DMS153 (cell line): ENCODE measurements at places on chromosomes 6 and 20.

DNA sequence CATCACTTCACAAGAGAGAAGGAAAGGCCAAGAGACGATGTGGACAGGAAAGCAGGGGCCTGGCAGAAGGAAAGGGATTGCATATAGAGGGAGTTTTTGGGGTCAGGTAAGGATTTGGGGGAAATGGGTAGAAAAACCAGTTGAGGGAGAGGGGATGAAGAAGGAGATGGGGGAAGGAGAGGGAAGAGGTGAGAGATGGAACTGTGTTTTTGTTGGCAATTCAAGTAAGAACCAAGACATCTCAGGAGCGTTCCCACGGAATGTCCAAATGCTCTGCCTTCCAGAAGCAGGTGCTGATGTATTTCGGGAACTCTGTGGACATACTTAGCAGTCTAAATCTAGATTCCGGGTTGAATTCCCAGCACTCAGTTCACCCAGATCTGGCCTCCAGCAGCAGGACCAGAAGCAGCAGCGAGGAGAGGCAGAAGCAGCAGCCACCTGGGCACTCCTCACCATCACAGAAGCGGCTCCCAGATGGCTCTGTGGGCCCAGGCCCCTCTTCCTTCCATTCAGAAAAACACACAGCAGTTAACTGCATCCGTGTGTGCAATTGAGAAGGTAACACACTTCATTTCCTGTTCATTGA is 88.8 kb downstream of the DZANK1 start:
- peak; percentile 10 for DNase-seq

- no peak for DNase-seq
Measured at GRCh38 chr20:6509374-6509773, 258.1 kb upstream of the BMP2 start.

DNA sequence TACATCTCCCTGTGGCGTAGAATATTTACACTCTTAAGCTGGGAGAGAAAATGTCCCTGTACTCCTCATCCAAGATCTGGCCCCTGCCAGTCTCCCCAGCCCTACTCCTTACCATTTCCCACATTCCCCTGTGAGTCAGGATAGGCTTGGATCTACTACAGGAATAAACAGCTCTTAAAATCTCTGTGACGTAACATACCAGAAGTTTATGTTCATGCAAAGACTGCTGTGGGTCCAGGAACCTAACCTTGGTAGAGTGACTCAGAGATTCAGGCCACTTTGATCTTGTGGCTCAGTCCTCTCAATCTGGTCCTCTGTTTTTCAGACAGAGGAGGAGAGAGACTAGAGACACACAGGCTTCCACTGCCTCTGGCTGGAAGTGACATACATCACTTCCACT is 38.5 kb upstream of the GPR6 start:
- no peak for DNase-seq

GRCh38 chr20:63706027-63706695 is 1.6 kb downstream of the ARFRP1 start:
- DNase-seq = no peak

DNA sequence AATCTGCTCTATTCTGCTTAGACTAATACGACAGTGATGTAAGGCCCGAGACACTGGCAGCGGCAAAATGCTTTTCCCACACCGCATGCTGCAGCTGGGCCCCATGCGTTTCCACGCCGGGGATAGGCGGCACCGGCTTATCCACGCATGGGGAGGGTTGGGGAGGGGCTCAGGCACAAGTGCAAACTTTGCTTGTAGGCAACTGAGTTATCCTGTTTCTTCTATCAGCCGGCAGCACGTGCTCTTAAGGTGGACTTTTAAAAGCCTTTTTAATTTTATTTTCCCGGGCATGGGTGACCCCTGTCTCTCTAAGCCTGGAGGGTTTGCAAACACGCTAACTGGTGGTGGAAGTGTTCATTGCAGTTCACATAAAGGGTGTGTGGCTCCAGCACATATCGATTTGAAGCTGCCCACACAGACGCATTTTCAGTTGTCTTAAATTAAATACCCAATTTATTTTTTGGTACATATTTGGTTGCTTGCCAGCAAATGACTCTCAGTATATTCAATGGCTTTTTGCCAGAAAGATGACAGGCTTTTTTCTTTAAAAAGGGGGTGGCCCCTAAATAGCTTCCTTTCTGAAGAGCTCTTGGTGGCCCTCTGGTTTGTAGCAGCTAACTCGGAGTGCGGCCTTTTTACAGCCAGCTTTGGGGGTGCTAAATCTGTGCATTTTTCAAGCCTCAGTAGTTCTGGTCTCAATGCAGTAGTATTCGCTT is 561.8 kb upstream of the AGPAT4 start:
- DNase-seq = no peak

GRCh38 chr6:46407776-46408530 is 83.3 kb downstream of the RCAN2 start:
- no peak for DNase-seq

GRCh38 chr6:114638341-114638740 is 295.5 kb upstream of the HS3ST5 start:
- DNase-seq = no peak

DNA sequence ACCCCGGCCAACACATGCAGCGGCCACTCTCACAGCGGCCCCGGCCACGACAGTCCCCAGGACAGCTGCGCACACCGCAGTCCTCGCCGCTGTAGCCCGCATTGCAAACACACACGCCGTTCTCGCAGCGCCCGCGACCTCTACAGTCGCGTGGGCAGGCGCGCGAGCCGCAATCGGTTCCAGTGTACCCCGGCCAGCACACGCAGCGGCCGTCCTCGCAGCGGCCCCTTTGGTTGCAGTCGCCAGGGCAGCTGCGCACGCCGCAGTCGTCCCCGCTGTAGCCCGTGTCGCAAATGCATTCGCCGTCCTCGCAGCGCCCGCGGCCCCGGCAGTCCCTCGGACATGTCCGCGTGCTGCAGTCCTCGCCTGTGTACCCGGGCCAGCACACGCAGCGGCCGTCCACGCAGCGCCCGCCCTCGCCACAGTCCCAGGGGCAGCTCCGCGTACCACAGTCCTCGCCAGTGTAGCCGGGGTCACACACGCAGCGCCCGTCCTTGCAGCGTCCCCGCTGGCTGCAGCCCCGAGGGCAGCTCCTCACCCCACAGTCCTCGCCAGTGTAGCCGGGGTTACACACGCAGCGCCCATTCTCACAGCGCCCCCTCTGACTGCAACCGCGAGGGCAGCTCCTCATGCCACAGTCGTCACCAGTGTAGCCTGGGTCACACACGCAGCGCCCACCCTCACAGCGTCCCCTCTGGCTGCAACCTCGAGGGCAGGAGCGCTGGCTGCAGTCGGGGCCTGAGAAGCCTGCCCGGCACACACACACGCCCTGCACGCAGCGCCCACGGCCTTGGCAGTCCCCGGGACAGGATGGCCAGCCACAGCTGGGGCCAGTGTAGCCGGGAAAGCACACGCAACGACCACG is 12.5 kb downstream of the TNXB start:
- no peak for DNase-seq

- no peak for DNase-seq
Measured at GRCh38 chr20:48196486-48196885, 411.2 kb upstream of the SULF2 start.

GRCh38 chr6:133242637-133243585 is 1.8 kb downstream of the EYA4 start:
- DNase-seq = no peak

DNA sequence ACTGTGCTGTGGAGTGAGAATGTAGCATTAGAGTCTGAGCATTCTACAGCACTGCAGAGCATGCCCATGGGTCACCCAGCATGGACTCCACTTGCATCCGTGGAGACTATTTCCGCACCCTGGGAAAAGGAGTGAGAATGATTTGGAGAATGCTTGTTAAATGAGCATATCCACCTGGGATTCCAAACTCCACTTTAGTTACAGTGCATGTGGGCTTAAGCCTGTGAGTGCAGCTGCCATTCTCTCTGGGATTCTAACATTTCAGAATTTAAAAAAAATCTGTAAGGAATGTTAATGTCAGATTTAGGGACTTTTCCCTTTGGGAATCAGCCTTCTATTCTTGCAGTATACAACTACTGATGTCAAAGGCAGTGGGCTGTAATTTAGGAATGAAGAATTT is 33.4 kb downstream of the KIF25 start:
- DNase-seq = no peak

GRCh38 chr6:47134476-47135189 is 92.5 kb upstream of the ADGRF1 start:
- DNase-seq = peak; percentile 92

- DNase-seq = no peak
Measured at GRCh38 chr6:104431096-104431495, 428.6 kb downstream of the HACE1 start.

DNA sequence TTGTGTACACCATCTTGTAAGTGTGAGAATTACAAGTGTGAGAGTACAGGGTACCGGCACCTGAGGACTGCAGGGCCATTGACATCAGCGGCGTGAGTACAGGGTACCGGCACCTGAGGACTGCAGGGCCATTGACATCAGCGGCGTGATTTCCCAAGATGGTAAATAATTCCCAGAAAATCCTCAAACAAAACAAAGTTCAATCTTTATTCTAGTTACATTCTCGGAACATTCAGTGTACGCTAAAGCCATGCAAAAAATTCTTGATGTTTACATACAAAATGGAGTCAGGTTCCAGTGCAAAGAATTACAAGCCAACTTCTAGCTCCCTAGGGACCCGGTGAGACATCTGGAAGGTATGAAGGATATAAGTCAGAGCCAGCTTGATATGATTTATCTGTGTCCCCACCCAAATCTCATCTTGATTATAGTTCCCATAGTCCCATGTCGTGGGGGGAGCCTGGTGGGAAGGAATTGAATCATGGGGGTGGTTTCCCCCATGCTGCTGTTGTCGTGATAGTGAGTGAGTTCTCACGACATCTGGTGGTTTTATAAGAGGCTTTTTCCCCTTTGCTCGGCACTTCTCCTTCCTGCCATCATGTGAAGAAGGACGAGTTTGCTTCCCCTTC is 172.7 kb downstream of the TTLL2 start:
- no peak for DNase-seq

GRCh38 chr6:130625825-130626527 is 201.2 kb upstream of the SMLR1 start:
- peak; percentile 32 for DNase-seq

- no peak for DNase-seq
Measured at GRCh38 chr6:140729521-140729920, 1355.1 kb upstream of the CITED2 start.

GRCh38 chr6:42296614-42297013 is 79.0 kb upstream of the MRPS10 start:
- no peak for DNase-seq

DNA sequence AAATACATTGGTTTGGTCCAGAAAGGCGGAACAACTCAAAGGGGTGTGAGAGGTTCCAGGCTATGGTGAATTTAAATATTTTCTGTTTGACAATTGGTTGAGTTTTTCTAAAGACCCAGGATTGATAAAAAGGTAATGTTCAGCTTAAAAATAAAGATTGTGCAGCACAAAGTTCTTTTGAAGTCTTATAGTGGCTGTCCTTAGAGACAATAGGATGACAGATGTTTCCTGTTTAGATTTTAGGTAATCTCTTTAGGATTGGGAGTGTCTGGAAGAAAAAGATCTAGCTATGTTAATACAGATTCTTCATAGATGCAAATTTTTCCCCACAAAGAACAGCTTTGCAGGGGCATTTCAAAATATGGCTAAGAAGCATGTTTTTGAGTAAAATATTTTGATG is 119.7 kb downstream of the GRIK2 start:
- no peak for DNase-seq

- no peak for DNase-seq
Measured at GRCh38 chr6:133806382-133807140, 82.4 kb upstream of the TCF21 start.

GRCh38 chr20:56592817-56593216 is 36.3 kb upstream of the TFAP2C start:
- DNase-seq = no peak

- no peak for DNase-seq
Measured at GRCh38 chr20:41329435-41330342, 10.9 kb upstream of the LPIN3 start.

- peak; percentile 69 for DNase-seq
Measured at GRCh38 chr6:142112451-142113061, 20.2 kb upstream of the GJE1 start.

DNA sequence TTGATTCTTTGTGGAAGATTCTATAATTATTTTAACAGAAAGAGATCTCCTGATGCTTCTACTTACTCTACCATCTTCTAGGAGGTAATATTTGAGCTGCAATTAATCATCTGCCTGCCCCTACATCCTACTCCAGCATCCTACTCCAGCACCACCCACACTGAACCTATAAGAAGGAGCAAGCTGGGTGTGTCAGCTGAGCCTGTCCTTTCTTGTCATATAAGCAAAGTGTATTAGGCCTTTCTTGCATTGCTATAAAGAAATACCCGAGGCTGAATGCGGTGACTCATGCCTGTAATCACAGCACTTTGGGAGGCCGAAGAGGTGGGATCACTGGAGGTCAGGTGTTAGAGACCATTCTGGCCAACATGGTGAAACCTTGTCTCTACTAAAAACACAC is 84.2 kb upstream of the ARG1 start:
- DNase-seq = no peak

GRCh38 chr6:122404444-122404843 is 5.0 kb downstream of the HSF2 start:
- DNase-seq = no peak

DNA sequence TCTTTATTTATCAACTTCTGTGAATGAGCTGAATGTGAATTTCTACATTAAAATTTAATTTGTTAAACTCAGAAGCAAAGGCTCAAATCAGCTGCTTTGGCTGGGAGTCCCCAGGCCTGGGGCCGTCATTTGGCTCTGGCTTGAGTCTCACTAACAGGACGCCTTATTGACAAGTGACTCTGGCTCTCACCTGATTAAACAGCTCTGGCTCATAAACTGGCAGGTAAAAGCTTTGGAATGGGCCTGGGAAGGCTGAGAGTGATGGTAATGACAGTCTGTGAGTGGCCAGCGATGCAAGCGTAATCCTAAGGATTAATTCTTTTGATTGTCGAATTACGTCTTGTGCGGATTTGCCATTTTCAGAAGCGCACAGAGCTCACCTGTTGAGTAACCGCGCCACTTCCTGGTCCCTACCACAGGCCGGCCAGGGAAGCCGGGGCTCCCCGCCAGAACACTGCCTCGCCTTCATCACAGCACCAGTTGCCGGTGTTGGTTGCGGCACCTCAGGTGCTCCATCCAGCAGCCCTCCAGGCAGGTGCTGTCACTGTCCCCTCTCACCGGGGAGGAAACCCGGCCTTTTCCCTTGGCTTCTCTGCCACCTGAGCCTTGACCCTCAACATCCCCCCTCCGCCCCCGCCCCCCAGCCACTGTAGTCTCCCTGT is 110.7 kb downstream of the ZDHHC14 start:
- no peak for DNase-seq

- DNase-seq = no peak
Measured at GRCh38 chr20:49276961-49277785, 684 bp downstream of the ZNFX1 start.

DNA sequence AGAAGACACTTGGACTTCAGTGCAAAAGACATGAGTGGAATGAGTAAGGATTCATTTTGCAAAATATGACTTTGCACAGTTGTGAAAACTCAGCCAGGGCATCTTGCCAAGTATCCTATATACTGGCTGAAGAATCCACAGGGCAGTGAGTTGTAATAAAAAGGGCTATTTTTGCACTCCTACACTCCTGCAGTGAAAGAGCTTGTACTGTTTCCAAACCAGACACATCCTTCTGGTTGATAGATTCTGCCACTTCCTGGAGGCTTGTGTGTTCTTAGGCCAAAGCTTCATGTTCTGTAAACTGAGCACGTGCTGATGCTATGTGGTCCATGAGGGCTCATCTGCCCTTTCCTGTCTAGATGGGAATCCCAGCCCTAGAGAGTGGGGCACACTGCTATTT is 34.9 kb downstream of the GMPR start:
- no peak for DNase-seq

- no peak for DNase-seq
Measured at GRCh38 chr20:5592823-5593739, 157.1 kb upstream of the SHLD1 start.
